ENCODE measurements at places on chromosomes 11 and 22. TPM values are rescaled to one million over a fixed set of nuclear protein-coding genes. Genes with fewer than 3 reads are reported as not detected.

ANO9 gene
- 8.9 TPM for total RNA-seq

APOL1 gene
- total RNA-seq: 11.2 TPM

TREH gene
- 0.86 TPM for total RNA-seq

SERPING1 gene
- 2.0 TPM for total RNA-seq

GRCh38 chr22:37472418-37473006 is 13.7 kb downstream of the MFNG start:
- DNase-seq: peak; percentile 46

- no peak for DNase-seq
Measured at GRCh38 chr11:126469311-126469710, 113.8 kb downstream of the ST3GAL4 start.

DNA sequence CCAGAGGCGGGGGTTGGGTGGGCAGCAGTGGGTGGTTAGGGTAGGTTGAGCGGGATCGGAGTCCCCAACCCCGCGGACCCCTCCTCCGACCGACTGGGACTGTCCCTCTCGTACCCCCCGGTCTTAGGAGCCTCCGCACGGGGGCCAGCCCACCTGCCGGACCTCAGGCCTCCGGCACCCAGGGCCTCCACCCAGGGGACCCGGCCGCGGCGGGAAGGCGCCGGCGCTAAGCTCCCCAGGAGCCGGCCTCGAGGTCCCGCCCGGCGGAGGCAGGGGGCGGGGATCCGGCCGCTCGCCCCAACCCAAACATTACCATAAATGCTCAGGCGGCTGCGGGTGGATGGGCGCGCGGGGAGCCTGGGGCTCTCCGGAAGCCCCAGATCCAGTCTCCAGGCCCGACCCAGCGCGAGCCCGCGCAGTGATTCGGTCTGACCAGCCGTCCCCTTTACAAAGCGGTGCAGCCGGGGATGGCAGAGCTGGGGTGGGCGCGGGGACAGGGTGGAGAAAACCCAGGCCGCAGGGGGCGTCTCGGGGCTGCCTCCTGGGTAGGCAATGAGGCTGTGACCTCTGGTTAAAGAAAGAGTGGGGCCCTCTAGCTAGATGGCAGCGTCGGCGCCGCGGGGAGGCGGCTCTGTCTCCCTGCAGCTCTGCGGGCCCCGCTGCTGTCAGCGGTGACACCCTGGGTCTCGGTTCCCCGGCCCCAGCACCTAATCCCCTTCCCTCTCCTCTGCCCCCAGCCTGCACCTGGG is 4.0 kb upstream of the MCAM start:
- no peak for DNase-seq

- no peak for DNase-seq
Measured at GRCh38 chr11:44351006-44351660, 41.2 kb upstream of the ALX4 start.

DNA sequence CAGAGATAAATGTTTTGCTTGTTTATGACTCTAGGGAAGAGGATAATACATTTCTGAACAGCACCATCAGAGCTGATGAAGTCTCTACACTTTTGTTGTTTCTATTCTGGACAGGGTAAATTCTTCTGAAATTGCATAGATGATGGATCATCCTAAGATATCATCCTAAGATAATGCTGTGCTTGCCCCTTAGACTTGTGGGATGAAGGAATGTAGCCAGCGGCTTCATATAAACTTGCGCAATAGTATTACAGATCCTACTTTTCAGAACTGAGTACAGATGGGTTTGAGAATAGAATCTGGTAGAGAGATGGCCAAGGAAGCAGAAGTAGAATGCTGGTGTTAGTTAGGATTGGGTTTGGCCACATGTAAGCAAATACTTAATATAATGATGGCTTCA is 61.0 kb downstream of the NCAM1 start:
- no peak for DNase-seq

DNA sequence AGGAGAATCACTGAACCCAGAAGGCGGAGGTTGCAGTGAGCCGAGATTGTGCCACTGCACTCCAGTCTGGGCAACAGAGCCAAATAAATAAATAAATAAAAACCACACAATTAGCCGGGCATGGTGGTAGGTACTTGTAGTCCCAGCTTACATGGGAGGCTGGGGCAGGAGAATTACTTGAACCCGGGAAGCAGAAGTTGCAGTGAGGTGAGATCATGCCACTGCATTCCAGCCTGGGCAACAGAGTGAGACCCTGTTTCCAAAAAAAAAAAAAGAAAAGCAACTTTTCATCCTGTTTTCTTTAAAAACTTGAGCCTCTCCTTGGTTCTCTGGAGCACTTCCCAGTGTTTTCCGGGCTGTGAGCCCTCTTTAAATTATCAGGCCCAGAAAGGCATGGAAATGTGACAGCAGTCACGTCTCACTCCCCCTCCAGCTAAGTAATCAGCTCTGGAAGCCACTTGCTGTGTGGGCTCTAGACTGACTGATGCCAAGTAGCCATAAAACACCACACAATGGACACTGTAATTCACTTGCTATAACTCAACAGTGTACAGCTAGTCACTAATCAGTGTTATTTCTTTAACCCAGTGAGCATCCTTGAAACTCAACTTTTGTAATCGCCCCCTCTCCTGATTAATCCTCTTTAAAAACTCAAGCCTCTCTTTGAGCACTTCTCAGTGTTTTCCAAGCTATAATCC is 13.0 kb upstream of the MCHR1 start:
- no peak for DNase-seq

DNA sequence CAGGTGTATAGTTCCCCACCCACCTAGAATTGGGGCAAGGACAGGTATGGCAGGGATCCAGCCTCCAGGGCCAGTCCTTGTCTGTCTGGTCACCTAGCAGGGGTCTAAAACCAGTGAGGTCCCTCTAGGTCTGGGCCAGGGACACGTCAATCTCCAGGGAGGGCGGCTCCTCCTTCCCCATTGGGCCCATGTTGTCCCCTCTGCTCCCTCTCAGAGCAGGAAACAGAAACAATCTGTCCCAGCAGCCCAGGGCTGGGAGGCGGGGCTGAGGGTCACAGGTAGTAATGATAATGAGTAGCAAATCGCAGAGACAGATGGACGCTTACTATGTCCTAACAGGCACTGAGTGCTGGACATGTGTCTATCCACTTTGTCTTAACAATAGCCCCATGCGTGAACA is 22.8 kb upstream of the SYT7 start:
- DNase-seq: no peak

- DNase-seq: no peak
Measured at GRCh38 chr11:71119656-71120269, 132.6 kb downstream of the SHANK2 start.

GRCh38 chr22:35021161-35021560 is 44.8 kb upstream of the ISX start:
- DNase-seq: no peak

DNA sequence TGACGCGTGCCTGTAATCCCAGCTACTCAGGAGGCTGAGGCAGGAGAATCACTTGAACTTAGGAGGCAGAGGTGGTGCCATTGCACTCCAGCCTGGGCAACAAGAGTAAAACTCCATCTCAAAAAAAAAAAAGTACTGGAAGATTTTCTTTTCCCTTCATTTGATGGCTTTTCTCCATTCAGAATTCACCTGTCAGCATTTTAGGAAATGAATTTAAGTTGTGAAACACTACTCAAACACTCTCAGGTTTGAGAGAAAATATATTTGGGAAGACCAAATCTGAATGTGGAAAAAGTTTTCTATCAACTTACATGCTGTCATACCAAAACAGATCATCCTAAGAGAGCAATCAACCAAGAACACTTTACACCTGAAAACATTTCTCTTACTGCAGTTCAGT is 2.7 kb downstream of the EIF4ENIF1 start:
- no peak for DNase-seq

DNA sequence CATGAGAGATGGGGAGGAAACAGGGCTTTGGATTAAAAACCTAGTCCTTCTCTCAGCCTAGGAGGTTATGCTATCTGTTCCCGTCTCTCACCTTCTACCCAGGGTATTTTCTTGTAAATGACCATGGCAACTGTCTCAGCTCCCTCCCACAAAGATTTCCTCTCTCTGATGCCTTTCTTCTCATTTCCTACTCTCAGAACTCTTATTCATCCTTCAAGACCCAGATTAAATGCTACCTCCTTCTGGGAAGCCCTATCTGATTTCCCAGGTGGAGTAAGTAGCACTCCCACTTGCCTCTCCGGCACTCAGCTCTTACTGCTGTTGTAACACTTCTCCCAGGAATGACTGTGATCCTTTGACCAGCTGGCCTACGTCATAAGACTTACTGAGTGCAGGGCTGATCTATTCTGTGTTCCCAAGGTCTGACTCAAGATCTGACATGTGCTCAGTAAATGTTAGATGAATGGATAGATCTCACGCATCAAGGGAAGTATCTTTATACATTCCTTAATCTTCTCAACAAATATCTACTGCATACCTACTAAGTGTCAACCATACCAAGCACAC is 175.0 kb downstream of the TENM4 start:
- no peak for DNase-seq

DNA sequence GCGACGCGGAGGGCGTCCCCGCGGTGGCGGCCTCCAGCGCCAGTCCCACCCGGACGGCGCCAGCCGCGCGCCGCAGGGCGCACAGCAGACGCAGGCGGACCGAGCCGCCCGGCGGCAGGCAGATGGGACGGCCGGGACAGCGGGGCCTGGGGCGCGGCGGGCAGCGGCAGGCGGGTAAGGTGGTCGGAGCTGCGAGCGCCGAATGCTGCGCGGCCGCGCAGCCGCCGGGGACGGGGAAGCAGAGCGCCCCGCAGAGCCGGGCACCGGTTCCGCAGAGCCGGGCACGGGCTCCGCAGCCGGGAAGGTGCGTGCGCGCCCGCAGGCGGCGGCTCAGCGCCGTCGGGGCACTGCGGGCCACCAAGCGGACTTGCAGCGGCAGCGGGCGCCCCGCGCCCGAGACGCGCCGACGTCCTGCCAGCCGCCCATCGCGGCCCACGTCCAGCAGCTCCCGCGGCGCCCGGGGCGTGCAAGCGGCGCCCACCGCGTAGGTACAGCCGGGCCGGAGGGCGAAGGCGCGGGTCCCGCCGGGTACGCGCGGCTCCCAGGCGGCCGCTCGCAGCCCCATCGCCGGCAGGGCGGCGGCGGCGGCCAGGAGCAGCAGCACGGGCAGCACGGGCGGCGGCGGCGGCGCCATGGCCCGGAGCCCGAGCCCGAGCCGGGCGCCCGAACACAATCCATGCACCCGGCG is 739 bp downstream of the CELSR1 start:
- DNase-seq: no peak

DNA sequence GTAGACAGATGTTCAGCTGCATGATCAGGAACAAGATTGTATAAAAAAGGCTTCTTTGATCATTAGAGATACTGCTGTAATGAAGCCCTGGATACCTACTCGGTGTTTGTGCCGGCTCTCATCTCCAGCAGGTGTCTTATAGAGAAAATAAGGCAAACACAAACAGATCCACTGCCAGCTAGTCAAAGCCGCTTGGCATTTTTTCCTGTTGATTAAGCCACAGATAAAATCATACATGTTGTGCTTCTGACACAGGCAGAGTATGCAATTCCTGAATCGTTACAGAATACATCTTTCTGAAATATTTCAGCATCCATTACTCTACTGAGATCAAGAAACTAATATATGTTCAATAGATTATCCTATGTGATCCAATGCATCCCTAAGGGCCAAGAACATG is 206.9 kb downstream of the CADM1 start:
- no peak for DNase-seq

DNA sequence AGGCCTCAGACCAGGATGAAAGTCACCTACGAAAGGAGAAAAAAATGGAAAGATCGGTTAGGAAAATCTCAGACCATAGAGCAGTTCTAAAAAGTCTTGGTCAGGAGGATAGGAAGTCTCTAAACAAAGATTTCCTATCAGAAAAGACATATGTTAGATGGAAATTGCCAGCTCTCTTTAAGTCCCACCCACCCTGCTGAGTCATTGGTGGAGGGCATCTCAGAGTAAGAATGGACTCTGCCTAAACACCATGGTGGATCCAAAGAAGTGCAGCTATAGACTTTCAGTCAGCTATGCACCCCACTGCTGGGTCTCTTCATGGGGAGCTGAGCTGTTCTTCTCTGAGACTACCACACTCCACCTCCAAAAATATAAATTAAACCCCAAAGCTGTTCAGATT is 3.7 kb downstream of the OR8B2 start:
- no peak for DNase-seq

DNA sequence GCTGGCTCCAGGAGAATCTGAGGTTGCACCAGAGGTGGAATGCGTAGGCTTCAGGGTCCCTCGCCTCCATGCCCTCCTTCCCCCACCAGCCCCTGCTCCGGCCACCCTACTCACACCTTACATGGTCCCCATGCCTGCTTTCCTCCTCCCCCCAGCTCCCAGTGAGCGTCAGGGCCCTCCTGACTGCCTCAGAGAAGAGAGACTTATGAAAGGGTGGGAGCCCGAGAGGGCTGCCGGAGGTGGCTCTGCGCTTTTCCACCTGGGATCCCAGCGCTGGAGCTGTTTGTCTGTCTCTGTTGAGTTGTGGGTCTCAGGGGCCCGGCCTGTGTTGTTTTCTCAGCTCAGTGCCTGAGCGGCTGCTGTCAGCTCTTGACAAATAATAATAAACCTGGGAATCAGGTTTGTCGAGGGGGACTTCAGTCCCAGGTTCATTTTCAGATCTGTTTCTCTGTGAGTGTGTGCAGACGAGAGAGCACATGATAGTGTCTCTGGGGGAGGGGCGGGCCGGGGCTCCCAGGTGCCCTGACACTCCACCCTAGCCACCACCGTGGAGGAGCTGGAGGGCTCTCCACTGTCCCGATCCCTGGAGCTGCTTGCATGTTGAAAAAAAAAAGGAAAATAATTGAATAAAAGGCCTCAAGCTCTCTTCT is 153.7 kb downstream of the FEZ1 start:
- no peak for DNase-seq

DNA sequence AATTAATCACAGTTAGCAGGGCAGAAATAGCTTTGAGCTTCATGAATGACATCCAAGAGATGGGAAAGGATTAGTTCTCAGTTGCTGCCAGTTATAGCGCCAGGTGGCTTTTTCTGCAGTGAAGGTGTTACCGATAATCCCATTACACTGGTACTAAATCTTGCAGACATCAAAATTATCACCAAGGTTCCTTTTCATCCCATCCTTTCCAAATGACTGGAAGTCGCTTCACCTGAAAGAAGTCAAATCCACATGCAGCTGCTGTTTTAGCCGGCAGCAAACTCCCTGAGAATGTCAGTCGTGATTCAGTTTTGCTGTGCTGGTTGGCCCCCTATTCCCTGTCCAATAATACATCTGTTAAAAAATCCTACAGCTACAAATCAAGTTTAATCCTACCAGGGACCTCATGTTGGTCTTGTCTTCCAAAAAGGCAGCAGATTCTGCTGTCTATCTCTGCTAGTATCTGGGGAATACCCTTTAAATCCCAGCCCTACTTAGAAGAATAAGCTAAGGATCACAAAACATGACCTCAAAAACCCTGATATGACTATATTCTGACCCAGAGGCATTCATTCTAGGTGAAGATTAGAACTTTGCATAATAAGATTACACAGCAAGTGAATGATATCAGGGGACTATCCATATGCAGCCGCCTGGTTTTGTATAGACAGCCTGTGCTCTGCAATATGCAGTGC is 31.7 kb downstream of the IMMP1L start:
- DNase-seq: no peak

All from HepG2 (cell line).